ENCODE measurements at places on chromosomes 6 and 20. TPM values are rescaled to one million over a fixed set of nuclear protein-coding genes. Genes with fewer than 3 reads are reported as not detected.
A peak's percentile ranks its signal among the peaks of the same experiment; 100 is the strongest.

DNA sequence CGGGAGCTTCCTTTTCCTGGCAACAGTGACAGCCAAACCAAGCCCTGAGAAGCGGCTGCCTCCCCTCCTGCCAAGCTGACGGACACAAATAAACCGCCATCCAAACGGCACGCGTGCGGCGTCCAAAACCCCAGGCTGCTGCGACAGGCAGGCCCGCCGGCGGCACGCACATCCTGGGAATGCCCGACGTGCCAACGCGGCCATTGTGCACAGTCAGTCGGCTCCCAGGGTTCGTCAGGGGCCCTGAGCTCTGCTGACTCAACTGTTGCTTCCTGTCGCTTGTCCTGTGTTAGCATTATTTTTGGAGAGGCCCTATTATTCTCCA lies 6.8 kb downstream of the JAG1 start:
- no peak for DNase-seq

- DNase-seq, result no peak
These were observed 157.6 kb downstream of the SLC35B3 start for GRCh38 chr6:8277769-8278168.

- DNase-seq, result no peak
These were observed 23.8 kb downstream of the PYGB start for GRCh38 chr20:25271486-25272222.

- no peak for DNase-seq
These were observed 173.7 kb upstream of the ZNF217 start for GRCh38 chr20:53767206-53767930.

DNA sequence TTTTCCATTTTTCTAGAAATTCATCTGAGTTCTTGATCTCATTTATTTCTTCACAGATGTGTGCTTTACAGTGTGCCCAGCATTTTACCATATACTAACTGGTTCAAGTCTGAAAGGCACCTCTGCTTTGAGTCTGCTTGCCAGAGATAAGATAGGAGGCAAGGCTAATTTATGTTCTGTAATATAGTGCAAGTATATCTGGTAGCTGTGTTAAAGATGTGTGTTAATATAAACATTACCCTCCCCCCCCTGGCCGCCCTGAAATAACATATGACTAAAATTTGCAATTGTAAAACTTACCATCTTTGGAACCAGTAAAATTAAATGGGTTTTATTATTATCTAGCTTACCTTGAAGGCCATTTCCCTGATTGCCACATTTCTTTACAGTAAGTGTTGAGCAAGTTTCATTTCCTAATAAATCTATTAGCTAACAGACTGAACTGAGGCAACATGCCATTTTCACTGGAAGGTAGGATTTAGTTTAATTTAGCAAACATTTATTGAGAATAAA lies 2.7 kb downstream of the FBXO9 start:
- DNase-seq, result no peak

DNA sequence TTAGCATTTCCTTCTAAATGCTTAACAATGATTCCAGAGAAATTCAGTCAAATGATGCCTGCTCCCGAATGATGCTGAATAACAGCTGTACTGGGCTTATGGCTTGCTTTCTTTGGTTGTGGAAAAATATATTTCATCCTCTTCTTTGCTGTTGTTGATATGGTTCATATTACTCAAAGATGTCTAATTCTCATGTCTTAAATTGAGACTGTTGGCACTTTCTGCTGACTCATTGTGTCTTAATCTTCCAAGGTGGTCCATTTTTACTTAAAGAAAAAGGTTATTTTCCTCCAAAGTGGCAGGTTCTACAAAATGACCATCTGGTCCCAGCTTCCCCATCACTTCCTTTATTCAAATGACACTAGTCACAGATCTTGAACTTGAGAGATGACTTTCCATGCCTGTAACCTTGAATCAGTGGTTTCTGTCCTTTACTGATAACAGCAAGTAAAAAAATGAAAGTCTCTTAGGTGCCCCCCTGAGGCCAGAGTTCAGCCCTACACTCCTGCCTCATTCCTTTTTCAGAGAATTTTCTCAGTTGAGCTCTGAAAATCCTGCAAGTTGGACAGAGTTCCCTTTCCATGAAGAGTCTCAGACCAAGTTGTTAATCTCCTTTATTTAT lies 6.9 kb downstream of the SNAP25 start:
- DNase-seq, result no peak

DNA sequence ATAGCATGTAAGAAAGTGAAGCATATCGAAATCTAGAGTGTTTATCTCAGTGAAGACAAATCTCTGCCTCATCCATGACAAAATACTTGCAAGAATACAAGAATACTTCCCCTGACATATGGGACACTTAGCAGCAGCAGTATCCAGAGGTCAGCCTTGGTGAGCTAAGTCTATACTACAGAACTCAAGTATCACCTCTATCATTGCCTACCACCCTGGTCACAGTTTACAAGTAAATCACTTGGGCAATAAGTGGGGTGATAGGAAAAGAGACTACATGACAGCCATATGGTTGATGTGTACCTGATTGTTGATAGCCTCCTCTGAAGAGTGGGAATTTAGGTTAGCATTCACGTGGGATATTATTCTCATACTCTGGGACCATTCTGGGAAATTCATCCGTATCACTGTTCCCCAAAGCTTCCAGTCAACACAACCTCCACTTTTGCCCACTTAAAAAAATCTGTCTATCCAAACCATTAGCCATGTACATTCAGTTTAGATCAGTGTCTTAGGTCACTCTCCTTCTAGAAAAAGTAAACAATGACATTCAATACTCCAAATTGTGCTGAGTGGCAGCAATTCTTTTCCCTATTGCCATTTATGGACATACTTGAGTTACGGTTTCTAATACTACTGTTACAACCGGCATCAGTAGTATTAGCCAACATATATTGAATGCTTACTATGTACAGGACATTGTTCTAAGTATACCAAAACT lies 118.2 kb upstream of the PRSS16 start:
- no peak for DNase-seq

TAF11 gene
- total RNA-seq, result 25.3 TPM

GRCh38 chr20:41179961-41180360 lies 42.6 kb downstream of the PLCG1 start:
- peak; percentile 4 for DNase-seq

- no peak for DNase-seq
These were observed 21.9 kb downstream of the SLC17A5 start for GRCh38 chr6:73631849-73632248.

DNA sequence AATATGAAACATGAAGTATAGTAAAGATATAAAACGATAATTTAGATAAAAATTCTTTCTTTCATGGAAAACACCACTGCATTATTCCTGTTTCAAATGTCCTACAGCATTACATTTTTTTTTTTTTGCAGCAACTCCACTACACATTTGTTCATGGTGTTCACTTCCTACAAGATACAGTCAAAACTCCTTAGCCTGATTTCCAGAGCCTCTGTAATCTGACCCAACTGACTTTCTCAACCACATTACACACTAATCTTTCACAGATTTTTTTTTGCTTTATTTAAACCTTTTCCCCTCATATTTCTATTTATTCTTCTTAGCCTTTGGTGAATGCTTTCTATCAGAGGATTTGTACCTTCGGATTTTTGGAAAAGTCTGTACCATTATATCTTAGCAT lies 176.5 kb upstream of the PDE7B start:
- DNase-seq, result no peak

DNA sequence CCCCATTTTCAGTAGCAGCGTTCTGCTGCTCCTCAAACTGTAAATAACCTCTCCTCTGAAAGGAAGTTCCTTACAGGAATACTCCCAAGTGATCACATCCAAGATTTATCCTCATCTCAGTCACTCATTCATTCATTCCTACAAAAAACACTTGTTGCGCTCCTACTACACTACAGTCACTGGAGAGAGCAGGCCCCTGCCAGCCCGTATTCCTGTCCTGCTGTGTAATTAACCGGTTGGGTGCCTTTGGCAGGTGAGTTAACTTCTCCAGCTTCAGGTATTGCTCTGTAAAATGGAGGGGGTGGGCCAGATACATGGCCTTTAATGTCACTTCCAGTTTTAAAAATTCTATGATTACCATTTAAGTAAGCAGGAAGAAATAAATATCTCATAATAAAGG lies 15.0 kb upstream of the ZBTB24 start:
- no peak for DNase-seq

DNA sequence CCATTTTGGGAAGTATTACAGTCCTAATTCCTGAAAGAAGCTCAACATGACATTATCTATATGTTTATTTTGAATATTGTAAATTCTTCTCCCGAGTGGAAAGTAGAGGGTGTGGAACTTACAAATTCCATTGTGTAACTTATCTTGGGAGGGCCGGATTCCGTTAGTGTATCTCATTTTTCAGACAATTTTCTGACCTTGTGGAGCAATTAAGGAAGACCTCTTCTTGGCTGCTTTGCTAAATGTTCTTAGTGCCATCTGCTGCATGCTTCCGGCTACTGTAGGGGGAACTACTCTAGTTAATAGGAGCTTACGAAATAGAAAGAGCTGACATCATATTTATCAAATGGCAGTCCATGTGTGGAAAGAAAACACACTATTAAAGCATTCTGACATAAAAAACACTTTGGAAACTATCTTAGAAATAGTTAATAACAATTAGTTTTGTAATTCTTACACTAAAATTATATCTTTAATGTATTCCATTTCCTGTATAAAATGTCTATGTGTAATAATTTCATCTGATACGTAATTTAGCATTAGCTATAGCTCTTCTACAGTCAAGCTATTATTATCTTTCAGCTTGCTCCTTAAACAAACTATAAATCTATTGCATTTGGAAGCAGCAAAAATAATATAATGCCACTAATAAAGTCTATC lies 41.5 kb upstream of the KCNQ5 start:
- no peak for DNase-seq

- DNase-seq, result no peak
These were observed 1.4 kb downstream of the KCNB1 start for GRCh38 chr20:49481116-49481515.

RSPH4A gene
- total RNA-seq, result 0.78 TPM

DNA sequence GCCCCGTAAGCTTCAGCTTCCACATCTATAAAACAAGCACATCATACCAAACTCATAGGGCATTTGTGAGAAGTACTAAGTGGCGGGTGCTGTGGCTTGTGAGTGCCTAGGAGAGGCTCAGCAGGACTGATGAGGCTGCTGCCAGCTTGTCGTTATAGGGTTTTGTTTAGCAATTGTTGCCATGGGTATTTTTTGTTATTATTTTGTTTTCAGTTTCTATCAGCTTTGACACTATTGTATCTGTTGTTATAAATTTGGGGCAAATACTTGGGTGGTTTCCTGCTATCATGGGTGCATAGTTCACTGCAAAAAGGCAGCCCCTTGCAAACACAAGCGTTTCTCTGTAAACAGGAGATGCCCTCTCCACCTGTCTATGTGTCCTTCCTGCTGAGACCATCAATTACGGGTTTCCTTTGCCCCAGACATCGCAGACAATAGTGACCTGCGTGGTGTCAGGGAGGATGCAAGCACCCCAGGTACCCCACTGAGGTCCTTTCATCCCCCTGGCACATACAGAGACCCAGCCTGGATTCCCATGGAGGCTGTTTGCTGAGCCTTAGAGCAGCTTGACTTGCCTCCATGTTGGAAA lies 3.1 kb upstream of the CCDC167 start:
- no peak for DNase-seq

DSTN gene
- total RNA-seq, result 166 TPM

- no peak for DNase-seq
These were observed 204.1 kb downstream of the PTPRT start for GRCh38 chr20:42985628-42986027.

- no peak for DNase-seq
These were observed 95.5 kb upstream of the SCP2D1 start for GRCh38 chr20:18718129-18718528.

DNA sequence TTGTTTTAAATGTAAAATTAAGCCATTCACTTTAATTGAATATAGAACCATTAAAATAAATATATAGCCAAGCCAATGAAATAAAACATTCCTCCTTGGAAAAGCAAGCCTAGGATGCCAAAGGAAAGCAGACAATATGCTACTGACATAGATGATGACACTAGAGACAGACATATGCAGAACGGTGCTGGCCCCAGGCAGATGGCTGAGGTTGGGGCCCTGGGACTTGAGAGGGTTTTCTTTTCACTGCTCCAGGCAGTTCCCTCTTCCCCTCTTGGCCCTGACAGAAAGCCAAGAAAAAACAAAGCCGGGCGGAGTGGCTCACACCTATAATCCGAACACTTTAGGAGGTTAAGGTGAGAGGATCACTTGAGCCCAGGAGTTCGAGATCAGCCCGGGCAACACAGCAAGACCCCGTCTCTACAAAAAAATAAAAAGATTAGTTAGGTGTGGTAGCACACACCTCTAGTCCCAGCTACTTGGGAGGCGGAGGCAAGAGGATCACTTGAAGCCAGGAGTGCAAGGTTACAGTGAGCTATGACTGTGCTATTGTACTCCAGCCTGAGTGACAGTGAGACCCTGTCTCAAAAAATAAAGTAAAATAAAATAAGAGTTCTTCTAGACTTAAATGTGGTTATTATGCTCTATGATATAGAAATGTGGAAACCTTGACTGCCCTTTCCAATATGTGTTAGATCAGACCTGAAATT lies 31.2 kb downstream of the FASTKD5 start:
- no peak for DNase-seq

DNA sequence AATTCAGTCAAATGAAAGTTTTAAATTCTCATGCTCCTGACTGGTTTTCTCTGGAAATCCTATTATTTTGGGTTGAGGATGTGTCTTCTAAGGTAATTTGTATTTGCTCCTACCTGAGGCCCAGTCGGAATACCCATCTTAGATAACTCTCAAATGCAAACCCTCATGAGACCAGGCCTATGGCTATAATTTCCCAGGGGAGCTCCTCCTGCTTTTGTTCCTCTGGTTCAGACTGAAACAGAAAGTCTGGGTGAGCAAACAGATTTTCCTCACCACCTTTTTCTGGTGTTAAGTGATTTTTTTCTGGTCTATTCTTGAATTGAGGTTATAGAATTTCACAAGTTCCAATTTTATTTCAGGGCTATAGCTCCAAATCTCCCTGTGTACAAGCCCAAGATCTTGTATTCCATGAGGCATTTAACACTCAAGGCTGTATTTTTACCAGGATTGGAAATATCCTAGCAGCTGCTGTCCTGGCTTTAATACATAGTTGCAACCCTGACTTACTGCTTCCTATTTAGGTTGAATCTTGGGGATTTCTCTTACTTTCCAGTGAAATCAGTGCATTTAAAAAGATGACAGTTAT lies 169.1 kb upstream of the PTCHD4 start:
- DNase-seq, result no peak

GABRR1 gene
- total RNA-seq, result not detected

DNA sequence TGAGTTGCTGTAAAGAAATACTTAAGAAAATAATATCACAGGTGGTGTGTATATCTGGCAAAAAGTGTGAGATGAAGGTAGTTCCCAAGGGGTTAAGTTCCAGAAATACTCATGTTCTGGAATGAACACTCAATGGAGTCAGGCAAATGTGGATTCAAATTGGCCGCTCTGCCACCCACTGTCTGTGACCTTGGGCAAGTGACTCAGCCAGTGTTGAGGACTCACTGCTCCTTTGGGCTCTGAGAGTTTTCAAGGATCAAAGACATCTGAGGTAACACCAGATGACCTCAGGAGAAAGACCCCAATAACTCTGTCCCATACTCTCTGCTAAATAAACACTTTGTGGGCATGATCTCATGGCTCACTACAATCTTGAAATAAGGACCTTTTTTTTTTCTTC lies 59.2 kb upstream of the EYA2 start:
- no peak for DNase-seq

KCNB1 gene
- 7.6 TPM for total RNA-seq

HRH3 gene
- not detected for total RNA-seq

GRCh38 chr6:124947971-124948451 lies 14.2 kb upstream of the RNF217 start:
- no peak for DNase-seq

CRYBG1 gene
- total RNA-seq, result 7.3 TPM

HTR1E gene
- total RNA-seq, result not detected

SRMS gene
- not detected for total RNA-seq

- peak; percentile 30 for DNase-seq
These were observed 78.6 kb upstream of the AKAP12 start for GRCh38 chr6:151160929-151161757.

Measured in tibial nerve (tissue), 4 donors.